Endothelial cell (in vitro differentiated cells): ENCODE measurements at places on chromosomes 7 and 10.

DNA sequence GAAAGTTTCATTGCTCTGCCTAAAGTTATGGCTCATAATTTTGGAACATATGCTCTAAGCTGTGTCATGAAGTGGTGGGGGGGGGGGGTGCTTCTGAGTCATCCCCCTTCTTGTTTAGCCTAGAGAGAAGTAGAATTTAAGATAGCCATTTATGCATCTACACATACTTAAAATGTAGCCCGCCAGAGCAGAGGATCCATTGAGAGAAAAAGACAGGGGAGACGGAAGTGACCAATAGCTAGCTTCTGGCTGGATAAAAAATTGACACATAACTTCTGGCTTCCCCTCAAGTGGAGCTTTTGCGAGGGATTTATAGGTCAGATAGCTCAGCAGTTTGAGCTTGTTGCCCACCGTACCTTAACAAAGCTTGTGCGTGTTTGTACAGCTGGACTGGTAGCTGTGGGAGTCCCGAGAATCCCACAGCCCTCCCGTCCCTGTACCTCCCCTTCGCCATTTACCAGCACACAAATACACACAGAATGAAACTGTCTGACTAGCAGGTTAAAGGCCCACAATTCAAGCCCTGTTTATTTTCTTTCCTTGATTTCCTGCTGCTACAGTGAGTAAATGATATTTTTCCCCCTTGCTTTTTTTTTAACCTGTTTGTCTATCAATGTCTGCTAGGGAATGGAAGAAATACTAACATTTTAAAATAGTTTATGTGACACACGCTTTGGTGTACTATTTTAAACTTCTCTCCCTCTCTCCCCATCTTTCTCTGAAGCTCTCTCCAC is 232.6 kb upstream of the FERD3L start:
- no peak for DNase-seq

GRCh38 chr10:129867631-129868179 is 96.4 kb downstream of the EBF3 start:
- DNase-seq: no peak

GRCh38 chr10:128708182-128708581 is 582.0 kb upstream of the MKI67 start:
- no peak for DNase-seq

GRCh38 chr10:34467364-34467763 is 347.7 kb downstream of the PARD3 start:
- no peak for DNase-seq

DNA sequence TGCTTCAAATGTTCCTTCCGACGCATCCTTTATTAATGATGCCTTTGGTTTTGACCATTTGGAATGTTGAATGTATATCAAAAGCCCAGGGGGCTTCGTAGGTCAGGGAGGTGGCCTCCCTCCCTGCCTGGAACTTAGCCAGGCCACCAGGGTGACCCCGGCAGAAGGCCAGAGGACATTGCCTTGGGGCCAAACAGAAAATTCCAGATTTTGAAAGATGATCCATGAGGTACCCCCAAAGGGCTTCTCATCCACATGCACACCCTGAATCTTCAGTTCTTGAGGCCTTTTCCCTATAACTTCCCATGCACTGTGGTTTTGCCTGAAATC is 171.7 kb downstream of the ADAM12 start:
- DNase-seq: no peak

GRCh38 chr10:50416881-50417280 is 165.6 kb upstream of the ASAH2 start:
- DNase-seq: no peak

GRCh38 chr7:154431045-154431444 is 378.8 kb downstream of the DPP6 start:
- DNase-seq: no peak

GRCh38 chr7:140284062-140284461 is 107.3 kb upstream of the KDM7A start:
- no peak for DNase-seq

GRCh38 chr10:129895811-129896135 is 68.3 kb downstream of the EBF3 start:
- no peak for DNase-seq

- no peak for DNase-seq
These were observed 182.3 kb upstream of the ADCY1 start for GRCh38 chr7:45391618-45392451.

GRCh38 chr7:97275475-97275874 is 158.0 kb downstream of the SDHAF3 start:
- no peak for DNase-seq

DNA sequence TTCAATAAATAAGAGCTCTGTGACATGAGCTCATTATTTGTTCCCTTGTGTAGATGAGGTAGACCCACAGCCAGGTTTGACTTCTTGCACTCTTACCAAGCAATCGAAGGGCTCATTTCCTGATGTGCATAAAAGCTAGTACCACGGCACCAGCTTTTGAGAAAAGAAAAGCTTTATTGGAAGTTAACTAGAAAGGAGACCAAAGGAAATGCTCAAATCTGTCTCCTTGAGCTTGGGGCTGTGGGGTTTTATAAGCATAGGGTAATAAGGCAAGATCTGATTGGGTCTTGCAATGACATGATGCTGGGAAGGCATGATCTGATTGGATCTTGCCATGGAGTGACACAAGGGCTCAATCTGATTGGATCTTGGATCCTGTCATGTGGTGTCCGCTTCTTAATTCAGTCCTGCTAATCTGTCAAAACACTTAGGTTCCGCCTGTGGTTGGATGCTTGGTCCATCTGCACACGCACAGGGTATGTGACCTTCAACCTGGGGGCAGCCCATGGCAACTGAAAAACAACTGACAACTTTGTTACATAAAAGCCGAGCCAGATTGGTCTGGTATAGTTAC is 47.8 kb upstream of the FRMD4A start:
- DNase-seq: no peak

GRCh38 chr10:97542169-97543024 is 30.2 kb upstream of the ANKRD2 start:
- no peak for DNase-seq

DNA sequence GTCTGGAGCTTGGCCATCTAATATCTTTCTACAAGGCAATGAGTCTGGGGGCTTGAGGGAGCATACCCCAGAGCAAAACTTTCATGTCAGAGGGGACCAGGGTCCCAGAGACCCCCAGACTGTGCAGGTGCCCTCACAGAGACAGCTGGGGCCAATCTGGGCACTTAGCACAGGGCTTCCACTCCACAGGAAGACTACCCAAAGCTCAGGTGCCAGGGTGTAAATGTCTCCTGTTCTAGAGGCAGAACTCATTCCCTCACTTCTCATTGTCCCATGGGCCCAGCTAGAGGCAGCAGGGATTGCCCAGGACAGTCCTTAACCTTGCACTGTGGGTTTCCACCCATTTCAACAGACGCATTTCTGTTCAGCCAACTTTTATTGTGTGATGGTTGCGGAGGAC is 246.9 kb downstream of the ACTR3B start:
- no peak for DNase-seq

- DNase-seq: no peak
These were observed 7.1 kb downstream of the CLCN1 start for GRCh38 chr7:143322760-143323633.

GRCh38 chr10:126421756-126422256 is 33.5 kb upstream of the ADAM12 start:
- DNase-seq: no peak

DNA sequence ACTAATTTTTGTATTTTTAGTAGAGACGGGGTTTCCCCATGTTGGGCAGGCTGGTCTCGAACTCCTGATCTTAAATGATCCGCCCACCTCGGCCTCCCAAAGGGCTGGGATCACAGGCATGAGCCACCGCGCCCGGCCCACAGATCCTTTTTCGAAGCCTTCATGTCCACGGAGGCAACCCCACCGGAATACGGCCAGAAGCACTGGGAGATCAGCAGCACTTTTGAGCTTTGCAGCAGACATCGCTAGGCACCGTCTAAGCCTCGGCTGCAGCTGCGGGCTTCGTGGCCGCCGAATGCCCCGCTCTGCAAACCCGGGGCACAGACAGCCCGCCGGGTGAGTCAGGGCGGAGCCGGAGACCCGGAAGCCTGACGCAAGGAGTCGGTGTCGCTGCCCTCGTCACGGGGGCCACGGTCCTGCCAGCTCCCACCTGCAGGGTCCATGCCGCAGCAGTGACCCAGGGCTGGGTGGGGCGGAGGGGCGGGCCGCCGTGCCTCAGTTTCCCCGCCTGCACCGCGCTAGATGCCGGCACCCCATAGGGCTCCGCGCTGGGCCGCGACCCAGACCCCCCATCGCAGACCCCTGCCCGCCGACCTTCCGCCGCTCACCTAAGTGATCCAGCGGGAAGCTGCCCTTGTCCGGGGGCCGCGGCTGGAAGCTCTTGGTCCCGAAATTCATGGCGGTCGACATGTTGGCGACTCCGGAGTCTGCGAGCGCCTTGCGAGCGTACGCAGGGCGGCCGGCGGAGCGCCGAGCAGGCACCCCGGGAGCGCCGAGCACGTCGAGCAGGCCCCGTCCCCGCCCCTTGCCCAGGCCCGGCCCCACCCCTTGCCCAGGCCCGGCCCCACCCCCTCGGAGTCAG is at the start of gene COX19:
TSS of gene COX19 (minus strand) at position 730 of the 862 bp plus-strand sequence. CDS start at position 690, 40 bp downstream.
- DNase-seq: peak; percentile 96

DNA sequence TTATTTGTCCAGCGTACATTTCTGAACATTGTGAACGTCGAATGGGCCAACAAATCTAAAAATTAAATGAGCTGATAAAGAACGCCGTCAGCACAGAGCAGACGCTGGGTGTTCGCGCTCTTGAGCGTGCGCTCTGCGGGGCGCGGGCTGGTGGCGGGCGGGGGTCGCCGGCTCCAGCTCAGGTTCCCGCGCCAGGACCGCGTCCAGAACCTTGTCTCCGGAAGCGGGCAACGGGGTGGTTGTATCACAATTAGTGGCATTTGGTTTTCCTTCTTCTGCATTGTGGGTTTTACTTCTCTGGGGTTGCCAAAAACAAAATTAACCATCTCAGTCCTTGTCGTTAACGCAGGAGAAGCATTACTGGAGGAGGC is 2.4 kb downstream of the CYP2E1 start:
- no peak for DNase-seq

DNA sequence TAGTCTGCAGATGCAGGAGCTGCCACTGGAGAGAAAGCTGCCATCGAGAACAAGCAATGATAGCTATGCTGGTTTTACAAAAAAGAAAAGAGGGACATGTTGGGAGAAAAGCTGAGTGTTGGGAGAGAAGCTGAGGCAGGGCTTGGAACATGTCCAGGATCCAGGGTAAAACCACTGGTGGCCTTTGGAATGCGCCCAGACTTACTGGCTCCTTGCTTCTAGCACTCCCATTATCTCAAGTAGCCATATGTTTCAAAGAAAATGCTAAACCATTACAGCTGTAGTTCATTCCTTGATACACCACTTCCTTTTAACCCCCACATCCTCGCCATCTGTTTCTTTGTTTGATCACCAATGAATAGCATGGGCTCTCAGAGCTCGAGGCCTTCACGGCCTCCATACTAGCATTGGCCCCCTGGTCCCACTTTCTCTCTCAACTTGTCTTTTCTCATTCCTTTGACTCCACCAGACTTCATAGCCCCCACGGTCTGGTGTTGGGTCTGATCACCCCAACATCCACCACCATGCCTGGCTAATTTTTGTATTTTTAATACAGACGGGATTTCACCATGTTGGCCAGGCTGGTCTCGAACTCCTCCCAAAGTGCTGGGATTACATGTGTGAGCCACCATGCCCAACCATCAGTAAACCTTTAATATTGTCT is 23.8 kb upstream of the PLAC9 start:
- DNase-seq: no peak

DNA sequence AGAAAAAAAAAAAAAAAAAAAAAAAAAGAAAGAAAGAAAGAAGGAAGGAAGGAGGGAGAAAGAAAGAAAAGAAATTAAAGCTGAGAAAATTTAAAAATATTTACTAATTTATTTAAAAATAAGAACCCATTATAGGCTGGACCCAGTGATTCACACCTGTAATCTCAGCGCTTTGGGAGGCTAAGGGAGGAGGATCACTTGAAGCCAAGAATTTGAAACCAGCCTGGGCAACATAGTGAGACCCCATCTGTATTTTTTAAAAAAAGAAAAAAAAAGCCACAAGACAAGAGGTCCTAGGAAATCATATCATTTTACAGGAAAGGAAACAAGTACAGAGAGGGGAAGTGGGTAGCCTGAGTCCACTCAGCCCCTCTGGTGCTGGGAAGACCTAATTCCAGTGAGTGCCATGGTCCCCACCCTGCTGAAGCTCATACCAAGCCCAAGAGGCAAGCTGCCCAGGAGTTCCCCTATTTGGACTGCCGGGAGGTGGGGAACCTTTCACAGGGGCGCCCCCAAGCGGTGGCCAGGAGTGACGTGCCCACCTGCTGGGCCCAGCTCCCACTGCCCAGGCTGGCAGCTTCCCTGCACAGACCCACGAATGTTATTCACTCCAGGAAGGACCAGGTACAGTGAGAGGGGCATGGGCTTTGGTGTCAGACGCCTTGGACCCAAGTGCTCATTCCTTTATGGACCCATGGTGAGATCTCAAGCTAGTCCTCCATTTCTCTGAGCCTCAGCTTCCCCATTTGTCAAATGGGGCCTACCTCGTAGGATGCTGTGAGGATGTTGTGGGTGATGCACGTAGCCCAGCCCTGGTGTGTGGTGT is 133.6 kb downstream of the ZMIZ1 start:
- DNase-seq: peak; percentile 68

- DNase-seq: no peak
These were observed 38.8 kb downstream of the EPC1 start for GRCh38 chr10:32308027-32308603.

- no peak for DNase-seq
These were observed 73.2 kb downstream of the POT1 start for GRCh38 chr7:124856299-124856888.

DNA sequence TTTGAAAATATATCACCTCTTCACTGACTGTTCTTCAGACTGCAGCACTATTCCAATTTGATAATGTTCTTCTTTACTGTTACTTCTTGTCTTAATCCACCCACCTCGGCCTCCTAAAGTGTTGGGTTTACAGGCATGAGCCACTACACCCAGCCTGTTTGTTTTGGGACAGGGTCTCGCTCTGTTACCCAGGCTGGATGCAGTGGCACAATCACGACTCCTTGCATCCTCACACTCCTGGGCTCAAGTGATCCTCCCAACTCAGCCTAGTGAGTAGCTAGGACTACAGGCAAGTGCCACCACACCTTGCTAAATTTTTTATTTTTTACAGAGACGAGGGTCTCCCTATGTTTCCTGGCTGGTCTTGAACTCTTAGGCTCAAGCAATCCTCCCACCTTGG is 77.9 kb downstream of the NDUFB2 start:
- DNase-seq: no peak

GRCh38 chr10:52883996-52884871 is 111.7 kb upstream of the MBL2 start:
- peak; percentile 54 for DNase-seq

GRCh38 chr7:18437101-18437500 is 58.4 kb upstream of the HDAC9 start:
- DNase-seq: no peak

GRCh38 chr10:48568546-48568945 is 36.3 kb downstream of the ARHGAP22 start:
- DNase-seq: no peak

DNA sequence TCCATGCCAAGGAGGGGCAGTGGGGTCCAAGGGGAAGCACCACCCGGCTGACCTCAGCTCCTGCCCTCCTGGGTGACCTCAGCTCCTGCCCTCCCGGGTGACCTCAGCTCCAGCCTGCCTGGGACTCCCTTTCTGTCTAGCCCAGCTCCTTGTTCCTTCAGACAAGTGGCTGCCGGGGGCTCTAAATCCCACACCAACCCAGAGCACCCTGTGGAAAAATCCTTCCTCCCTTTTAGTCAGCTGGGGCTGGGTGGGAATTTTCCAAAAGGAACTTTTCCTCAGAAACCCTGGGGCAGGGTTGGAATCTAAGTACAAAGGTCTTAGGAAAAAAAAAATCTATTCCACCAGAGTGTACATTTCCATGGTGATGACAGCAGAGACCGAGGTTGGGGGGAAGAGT is 36.3 kb downstream of the AKR1B1 start:
- no peak for DNase-seq
